ENCODE measurements at places on chromosomes 6 and 20.
A peak's percentile ranks its signal among the peaks of the same experiment; 100 is the strongest.

GRCh38 chr20:17859002-17859615, 109.5 kb downstream of the SNX5 start:
- no peak for DNase-seq

DNA sequence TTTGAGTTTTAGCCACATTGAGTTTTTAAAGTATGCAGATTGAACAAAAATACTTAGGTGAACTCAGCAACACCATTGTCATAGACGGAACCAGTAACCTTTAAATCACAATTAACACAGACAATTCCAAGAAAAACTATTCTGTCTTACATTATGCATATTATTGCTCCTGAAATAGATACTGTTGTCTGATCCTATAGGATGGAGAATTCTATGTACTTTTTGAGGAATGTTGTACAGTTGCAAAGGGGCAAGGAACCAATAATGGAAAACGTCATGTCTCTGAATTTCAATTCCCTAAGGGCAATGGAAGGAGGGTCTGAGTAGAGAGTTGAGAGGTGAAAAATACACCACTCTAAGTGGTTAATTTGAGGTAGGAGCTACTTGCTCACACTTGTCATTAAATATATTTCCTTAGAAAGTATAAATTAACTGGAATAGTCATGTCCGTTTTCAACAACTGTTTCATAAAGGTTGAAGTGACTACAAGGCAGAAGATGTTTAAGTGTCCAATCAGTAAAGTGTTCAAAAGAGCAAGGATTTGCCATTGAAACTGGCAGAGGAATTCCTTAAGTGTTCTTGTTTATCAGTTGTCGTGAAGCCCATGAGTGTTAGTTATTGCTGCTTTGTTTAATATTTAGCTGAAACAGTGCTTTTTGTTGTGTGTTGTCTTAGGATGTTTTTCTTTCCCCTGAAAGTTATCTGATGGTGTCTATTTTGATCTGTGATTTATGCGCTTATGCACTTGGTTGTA, 1.3 kb downstream of the NKAIN2 start:
- no peak for DNase-seq

DNA sequence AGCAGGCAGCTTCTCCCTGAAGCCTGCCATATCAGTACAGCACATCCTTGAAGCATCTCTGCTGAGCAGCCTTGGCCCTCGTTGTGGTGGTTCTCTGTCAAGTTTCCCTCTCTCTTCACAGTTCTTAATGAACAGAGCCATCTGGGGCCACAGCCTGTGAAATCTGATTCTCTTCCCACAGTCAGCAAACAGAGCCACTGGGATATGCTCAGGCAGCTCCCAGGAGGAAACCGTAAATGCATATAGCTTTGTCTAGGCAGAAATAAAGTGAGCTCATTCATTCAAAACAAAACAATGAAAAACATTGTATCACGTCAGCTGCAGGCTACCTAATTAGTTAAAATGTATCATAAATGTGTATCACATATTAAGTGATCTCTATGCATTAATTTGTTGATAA, 80.3 kb downstream of the TBC1D7 start:
- no peak for DNase-seq

GRCh38 chr6:54598787-54599313, 247.7 kb upstream of the FAM83B start:
- no peak for DNase-seq

GRCh38 chr6:28693751-28694443, 168.2 kb downstream of the GPX5 start:
- no peak for DNase-seq

GRCh38 chr20:44051661-44052000, 135.4 kb downstream of the JPH2 start:
- DNase-seq = no peak

- DNase-seq = no peak
These were observed 220.0 kb upstream of the KCNQ5 start for GRCh38 chr6:72401865-72402264.

- no peak for DNase-seq
These were observed 85.9 kb downstream of the THBS2 start for GRCh38 chr6:169167581-169168301.

DNA sequence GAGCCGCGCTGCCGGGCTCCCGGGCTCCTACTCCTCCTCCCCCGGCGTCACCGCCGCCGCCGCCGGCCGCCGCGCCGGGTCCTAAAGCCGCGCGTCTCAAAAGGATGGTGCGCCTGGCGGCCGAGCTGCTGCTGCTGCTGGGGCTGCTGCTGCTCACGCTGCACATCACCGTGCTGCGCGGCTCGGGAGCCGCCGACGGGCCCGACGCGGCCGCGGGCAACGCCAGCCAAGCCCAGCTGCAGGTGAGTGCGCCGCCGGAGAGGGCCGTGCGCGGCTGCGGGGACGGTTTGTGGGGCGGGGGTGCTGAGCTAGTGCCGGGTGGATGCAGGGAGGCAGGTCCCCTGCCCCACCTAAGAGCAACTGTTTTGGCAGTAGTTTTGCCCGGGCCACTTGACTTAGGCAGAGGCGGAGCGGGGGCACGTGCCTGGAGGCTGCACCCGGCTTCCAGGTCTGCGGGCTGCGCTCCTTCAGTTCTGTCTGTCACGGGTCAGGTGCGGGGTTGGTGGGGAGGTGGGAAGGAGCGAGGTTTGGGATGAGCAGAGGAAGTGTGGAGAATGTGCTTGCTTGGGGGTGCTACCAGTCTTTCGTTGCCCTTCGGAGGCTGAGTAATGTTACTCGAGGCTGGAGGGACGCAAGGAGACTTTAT, 722 bp downstream of the ISM1 start:
- DNase-seq = peak; percentile 45

GRCh38 chr6:12335717-12336116, 45.6 kb downstream of the EDN1 start:
- no peak for DNase-seq

DNA sequence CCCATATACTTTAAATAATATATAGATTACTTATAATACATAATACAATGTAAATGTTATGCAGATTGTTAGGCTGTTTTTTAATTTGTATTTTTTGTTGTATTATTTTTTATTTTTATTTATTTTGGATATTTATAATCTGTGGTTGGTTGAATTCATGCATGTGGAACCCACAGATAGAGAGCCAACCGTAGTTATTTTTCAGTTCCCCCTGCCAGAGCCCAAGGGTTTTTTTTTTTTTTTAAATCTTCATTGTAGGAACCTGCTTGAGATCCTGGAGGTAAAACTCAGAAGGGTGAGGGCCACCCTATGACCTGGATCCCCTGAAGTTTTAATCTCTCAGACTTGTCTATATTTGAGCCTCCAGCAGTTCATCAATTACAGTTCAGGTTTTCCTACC, 133.2 kb downstream of the B3GAT2 start:
- no peak for DNase-seq

- DNase-seq = no peak
These were observed 30.1 kb downstream of the SF3B5 start for GRCh38 chr6:144065213-144065660.

- no peak for DNase-seq
These were observed at the start of gene SLC22A3 for GRCh38 chr6:160348223-160349019. Gene SLC22A3 (plus strand): TSS chr6:160348378. CDS start chr6:160348420, 42 bp downstream.

GRCh38 chr6:11368760-11369159, 136.3 kb upstream of the NEDD9 start:
- no peak for DNase-seq

- no peak for DNase-seq
These were observed 351.3 kb downstream of the ZFAND3 start for GRCh38 chr6:38170666-38171355.

DNA sequence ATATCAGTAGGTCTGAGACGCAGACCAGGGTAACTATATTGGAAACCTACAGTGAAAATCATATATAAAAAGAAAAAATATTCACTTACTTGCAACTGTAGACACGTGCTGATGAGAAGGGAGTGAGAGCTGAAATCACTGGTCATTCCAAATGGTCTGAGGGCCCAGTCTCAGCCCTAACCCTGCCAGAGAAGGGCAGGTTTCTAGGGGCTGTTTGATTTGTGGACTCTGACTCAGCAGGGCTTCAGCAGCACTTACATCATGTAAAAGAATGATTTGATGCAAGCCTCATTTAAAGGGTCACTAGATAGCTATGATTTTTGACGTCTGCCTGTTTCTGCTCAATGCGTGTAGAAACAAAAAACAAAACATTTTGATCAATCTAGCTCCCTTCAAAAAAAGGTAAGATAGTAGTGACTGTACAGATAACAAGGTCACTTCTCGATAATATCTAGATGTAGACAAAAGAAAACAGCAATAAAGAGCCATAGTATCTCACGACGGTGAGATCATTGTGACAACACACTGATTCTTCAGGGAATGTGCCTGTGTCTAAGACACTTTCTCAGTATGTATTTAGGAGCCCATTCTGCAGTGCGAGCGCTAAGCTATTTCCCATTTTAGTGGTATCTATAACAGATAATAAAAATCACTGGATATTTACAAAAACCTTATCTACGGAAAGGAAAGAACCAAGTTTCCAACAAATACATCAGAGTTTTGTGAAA, 307.2 kb downstream of the HIVEP2 start:
- no peak for DNase-seq

GRCh38 chr20:13430346-13431002, 208.3 kb downstream of the TASP1 start:
- no peak for DNase-seq

GRCh38 chr6:168415098-168415992, 25.6 kb upstream of the SMOC2 start:
- DNase-seq = no peak

DNA sequence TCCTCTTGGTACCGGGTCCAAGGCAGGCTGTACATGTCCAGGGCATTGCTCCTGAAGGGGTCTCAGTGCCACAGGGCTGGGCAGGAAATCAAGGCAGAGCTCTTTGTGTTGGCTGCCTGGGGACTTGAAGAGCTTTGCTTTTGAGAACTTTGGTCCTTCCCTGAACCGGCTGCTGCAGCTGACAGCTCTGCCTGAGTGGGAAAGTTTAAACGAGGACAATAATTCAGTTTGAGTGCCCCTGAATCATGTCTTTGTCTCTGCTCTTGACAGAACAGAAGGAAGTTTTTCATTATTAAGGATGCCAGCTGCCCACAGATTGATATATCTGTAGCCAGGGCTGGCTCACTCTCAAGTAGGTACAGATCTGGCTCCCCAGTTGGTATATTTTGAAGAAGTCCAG, 56.1 kb downstream of the ANKRD6 start:
- no peak for DNase-seq

GRCh38 chr6:6586671-6587526, 1.6 kb upstream of the LY86 start:
- no peak for DNase-seq

DNA sequence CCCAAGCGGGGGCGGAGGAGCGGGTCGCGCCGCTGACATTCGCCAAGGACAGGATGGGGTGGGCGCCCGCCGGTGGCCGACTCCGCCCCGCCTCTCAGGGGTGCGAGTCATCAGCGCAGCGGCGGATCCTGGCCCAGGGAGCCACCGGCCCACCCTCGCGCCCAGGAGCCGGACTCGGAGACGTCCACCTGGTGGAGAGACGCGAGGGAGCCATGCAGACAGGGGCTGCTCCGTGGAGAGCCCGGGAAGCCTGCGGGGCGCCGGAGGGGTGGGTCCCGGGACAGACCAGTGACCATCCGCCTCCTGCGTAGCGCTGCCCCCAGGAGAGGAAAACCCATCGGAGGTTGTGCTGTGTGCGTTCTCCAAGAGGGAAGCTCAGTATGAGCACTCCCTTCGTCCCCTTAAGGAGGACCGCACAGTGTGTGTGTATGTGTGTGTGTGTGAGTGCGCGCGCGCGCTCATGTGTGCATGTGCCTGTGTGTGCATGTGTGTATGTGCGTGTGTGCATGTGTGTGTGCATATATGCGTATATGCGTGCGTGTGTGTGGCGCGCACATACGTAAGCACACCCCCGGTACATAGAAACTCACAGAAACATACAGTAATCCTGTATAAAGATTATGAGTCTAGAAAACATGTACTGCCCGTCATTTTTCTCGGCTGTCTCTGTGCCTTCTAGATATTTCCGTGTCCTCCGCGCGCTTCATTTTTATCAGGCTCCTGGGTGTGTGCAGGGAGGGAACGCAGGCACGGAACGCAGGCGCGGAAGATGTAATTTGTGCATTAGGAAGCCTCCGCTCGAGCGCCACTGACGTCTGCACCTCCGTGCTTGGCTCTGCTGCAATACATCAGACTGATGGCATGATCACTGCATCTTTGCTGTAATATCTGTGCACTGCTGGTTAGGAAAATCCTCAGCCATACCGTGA, 158.9 kb downstream of the TBXT start:
- DNase-seq = no peak

GRCh38 chr6:82144852-82145340, 102.6 kb downstream of the IBTK start:
- no peak for DNase-seq

GRCh38 chr6:86856937-86857563, 80.3 kb upstream of the HTR1E start:
- peak; percentile 28 for DNase-seq

GRCh38 chr20:20553541-20553940, 158.9 kb downstream of the RALGAPA2 start:
- DNase-seq = no peak

DNA sequence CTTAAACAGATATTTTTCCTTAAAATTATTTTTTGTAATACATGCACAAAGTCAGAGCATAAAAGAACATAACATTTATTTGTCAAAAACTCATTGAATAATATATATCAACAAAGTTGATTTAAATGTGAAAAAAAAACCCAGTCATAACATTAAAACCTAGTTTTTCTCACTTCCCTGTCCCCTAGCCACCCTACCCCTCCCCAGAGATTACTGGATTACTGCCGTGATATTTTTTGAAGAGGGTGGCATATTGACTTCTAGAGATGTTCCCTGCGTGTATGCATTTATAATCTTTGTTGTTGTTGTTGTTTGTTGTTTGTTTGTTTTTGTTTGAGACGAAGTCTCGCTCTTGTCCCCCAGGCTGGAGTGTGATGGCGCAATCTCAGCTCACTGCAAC, 52.4 kb upstream of the ARMC2 start:
- no peak for DNase-seq

DNA sequence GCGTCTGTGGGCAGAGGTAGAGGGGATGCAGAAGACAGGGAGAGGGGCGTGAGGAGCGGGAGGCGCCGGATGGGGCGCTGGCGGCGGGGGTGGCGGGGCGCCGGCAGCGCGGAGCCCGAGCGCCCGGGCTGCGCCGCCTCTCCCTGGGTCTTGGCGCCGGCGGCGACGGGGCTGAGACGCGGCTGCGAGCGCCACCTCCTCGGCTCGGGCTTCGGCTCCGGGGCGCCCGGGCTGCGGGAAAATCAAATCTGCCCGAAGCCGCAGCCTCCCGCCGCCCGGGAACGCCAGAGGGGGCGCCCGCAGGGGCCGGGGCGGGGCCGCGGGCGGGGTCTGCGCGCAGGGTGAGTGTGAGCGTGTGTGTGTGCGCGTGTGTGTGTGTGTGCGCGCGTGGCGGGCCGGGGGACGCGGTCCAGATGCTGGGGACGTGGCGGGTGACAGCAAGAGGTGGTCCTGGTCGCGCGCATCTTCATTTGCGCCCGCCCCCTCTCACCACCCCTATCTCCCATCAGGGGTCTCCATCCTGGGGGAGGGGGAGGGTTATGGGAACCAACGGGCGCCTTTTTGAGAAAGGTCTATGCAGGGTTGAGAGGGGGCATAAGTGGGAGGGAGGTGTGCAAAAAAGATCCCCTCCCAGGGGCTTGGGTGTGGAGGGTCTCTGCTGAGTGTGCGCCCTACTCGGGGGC, 646 bp upstream of the CPNE5 start:
- DNase-seq = no peak
